ENCODE measurements at places on chromosomes 7 and 10. TPM values are rescaled to one million over a fixed set of nuclear protein-coding genes. Genes with fewer than 3 reads are reported as not detected.

The PKD2L1 gene
- not detected for polyA plus RNA-seq

The HOXA6 gene
- polyA plus RNA-seq, result not detected

The FGL2 gene
- polyA plus RNA-seq, result 699 TPM

The ANKRD61 gene
- polyA plus RNA-seq, result not detected

The STEAP1 gene
- 24.3 TPM for polyA plus RNA-seq

The ITGA8 gene
- not detected for polyA plus RNA-seq

The C10orf62 gene
- not detected for polyA plus RNA-seq

The HSPA12A gene
- 62.9 TPM for polyA plus RNA-seq

The CNPY1 gene
- 3.8 TPM for polyA plus RNA-seq

The EEF1AKMT2 gene
- polyA plus RNA-seq, result 24.0 TPM

The EPHB6 gene
- 58.4 TPM for polyA plus RNA-seq

The CDC123 gene
- 166 TPM for polyA plus RNA-seq

The DRGX gene
- polyA plus RNA-seq, result 0.25 TPM

The ELOVL3 gene
- 1.8 TPM for polyA plus RNA-seq

The TAS2R5 gene
- not detected for polyA plus RNA-seq

The TAS2R41 gene
- polyA plus RNA-seq, result not detected

The PRXL2A gene
- polyA plus RNA-seq, result 77.3 TPM

The TMEM213 gene
- polyA plus RNA-seq, result not detected

The GSTO1 gene
- 159 TPM for polyA plus RNA-seq

The PALD1 gene
- not detected for polyA plus RNA-seq

The MUC12 gene
- not detected for polyA plus RNA-seq

All from Purkinje cell (primary cell).